ENCODE measurements at places on chromosomes 16 and 17.
A peak's percentile ranks its signal among the peaks of the same experiment; 100 is the strongest.

DNA sequence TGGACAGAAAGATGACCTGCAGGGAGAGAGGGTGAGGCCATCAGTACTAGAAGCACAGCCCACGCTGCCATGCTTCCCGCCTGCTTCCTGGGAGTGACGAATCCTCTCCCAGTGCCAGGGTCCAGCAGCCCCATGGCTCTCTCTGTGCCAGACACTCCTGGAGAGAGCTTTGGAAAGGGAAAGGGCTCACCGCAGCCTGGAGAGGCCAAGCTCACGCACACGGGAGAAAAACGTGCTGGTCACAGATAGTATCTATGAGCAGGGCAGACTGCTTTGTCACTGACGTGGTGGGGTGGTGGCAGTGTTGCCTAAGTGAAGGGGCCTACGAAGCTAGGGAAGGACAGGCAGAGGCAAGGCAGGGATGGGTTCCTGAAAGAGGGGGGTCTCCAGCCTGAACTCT, 5.4 kb downstream of the WBP2 start:
- H3K27me3 ChIP-seq: no peaks in the 10 kb centered on the region
- no peak for DNase-seq
- no peak overlapping the region for H3K4me3 ChIP-seq
- peaks cover 41% of the 10 kb centered on the region for H3K4me1 ChIP-seq
- H3K27ac ChIP-seq: no peak overlapping the region

DNA sequence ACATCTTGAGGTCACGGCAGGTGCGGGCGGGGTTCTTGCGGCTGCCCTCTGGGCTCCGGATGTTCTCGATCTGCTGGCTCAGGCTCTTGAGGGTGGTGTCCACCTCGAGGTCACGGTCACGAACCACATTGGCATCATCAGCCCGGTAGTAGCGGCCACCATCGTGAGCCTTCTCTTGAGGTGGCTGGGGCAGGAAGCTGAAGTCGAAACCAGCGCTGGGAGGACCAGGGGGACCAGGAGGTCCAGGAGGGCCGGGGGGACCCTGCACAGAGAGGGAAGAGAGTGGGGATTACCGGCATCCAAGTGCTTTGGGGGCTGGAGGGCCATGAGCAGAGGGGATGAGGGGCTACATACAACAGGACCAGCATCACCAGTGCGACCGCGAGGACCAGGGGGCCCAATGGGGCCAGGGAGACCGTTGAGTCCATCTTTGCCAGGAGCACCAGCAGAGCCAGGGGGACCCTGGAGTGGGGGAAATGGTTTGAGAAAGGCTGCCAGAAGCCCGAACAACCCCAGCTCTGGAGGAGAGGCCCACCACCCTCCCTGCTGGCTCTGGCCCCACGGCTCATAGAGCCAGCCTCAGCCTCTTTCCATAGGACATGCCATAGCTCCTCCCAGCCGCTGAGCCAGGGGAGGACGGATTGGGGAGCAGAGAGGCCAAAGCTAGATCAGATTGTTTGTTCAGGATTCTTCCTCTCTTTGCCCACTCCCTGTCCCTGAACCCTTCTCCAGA, 14.6 kb downstream of the COL1A1 start:
- no peak overlapping the region for H3K27ac ChIP-seq
- H3K4me1 ChIP-seq: peaks cover 18% of the 10 kb centered on the region
- H3K36me3 ChIP-seq: no peaks in the 10 kb centered on the region

DNA sequence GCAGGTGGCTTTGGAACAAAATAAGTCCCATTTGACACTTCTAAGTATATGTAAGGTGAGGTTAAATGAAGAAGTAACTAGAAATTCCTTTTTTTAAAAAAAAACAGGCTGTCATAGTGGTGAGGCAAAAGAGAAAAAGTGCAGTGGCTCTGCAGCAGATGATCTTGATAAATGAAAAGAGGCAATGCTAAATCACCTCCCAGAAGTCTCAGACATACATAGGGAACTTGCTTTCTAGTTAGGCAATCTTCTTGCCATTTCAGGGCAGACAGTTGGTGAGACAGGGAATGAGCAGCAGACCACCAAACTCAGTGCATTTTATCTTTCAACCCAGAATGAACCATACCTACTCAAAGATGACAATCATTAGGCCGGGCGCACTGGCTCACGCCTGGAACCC, 90.8 kb downstream of the MYO1D start:
- no peak for DNase-seq
- H3K36me3 ChIP-seq: no peaks in the 10 kb centered on the region
- H3K27ac ChIP-seq: no peak overlapping the region

GRCh38 chr16:50933262-50933661, 191.4 kb downstream of the CYLD start:
- H3K4me1 ChIP-seq: no peaks in the 10 kb centered on the region
- H3K36me3 ChIP-seq: no peaks in the 10 kb centered on the region
- DNase-seq: no peak
- H3K4me3 ChIP-seq: no peak overlapping the region

- peaks cover 7% of the 10 kb centered on the region for H3K4me1 ChIP-seq
- no peak for DNase-seq
- H3K36me3 ChIP-seq: no peaks in the 10 kb centered on the region
- H3K4me3 ChIP-seq: no peak overlapping the region
Measured at GRCh38 chr17:45129426-45129939, 2.8 kb downstream of the PLCD3 start.

DNA sequence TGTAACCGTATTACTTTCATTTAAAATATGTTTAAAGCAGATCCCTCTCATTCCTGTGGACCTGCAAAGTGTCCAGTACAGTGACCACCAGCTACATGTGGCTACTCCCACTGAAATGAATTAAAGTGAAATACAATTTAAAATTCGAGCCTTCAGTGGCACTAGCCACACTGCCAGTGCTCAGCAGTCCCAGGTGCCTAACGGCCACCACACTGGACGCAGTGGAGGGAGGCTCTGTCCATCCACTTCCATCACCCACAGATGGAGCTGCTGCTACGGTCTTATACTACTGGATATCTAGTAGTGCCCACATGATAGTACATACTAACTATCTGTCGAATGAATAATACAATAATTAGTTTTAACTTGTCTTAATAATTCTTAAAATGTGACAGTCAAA, 2.3 kb upstream of the CBX2 start:
- no peak overlapping the region for H3K4me3 ChIP-seq
- no peak overlapping the region for H3K27ac ChIP-seq
- H3K27me3 ChIP-seq: peaks cover 64% of the 10 kb centered on the region
- no peak for DNase-seq

DNA sequence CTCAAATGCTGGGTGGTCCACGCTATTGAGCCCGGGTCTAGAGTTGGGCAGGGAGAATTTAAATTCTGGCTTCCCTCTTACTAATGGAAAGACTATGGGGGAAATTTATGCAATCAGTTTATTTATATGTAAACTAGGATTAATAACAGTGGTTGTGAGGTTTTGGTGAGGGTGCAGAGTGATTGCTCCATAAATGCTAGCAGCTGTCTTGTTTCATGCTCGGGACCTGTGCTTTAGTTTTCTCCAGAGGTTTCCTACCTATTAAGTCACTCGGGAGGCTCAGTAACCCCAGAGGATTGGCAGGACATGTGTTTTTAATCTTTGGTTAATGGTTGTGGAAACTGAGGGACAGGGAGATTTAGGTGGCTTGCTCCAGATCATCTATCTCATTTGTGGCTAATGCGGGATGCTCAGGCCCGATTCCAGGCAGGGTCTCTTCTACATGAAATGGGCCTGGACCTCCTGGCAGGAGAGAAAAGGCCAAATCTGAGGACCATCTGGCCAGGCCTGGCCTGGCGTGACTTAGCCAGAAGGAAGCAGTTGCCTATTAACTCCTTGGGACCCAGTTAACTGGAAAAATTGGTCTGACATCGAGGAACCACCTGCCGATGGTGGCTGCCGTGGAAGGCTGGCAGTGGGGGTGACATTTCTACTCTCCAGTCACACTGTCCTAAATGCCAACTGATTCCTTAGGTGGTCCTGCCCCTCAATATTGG, 2.1 kb downstream of the PRCD start:
- peaks cover 3% of the 10 kb centered on the region for H3K4me1 ChIP-seq
- no peak for DNase-seq
- H3K4me3 ChIP-seq: no peak overlapping the region

DNA sequence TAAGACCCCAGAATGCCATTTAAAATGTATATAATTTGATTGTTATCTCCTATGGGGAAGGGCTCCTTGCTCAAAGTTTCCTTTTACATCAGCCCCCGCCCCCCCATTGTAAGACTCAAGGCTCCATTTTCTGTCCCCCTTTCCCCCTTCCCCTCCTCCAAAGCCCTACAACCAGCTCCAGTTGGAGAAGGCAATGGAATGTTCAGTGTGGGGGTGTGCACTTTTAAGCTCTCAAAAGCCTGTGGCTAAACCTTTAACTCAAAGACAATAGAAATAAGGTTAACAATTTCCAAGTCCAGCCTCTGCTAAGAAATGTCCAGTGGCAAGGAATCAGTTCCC, 114.7 kb downstream of the NOG start:
- H3K4me1 ChIP-seq: no peaks in the 10 kb centered on the region
- H3K27ac ChIP-seq: no peak overlapping the region
- no peaks in the 10 kb centered on the region for H3K36me3 ChIP-seq
- DNase-seq: no peak
- H3K27me3 ChIP-seq: peaks cover 15% of the 10 kb centered on the region
- no peak overlapping the region for H3K4me3 ChIP-seq

DNA sequence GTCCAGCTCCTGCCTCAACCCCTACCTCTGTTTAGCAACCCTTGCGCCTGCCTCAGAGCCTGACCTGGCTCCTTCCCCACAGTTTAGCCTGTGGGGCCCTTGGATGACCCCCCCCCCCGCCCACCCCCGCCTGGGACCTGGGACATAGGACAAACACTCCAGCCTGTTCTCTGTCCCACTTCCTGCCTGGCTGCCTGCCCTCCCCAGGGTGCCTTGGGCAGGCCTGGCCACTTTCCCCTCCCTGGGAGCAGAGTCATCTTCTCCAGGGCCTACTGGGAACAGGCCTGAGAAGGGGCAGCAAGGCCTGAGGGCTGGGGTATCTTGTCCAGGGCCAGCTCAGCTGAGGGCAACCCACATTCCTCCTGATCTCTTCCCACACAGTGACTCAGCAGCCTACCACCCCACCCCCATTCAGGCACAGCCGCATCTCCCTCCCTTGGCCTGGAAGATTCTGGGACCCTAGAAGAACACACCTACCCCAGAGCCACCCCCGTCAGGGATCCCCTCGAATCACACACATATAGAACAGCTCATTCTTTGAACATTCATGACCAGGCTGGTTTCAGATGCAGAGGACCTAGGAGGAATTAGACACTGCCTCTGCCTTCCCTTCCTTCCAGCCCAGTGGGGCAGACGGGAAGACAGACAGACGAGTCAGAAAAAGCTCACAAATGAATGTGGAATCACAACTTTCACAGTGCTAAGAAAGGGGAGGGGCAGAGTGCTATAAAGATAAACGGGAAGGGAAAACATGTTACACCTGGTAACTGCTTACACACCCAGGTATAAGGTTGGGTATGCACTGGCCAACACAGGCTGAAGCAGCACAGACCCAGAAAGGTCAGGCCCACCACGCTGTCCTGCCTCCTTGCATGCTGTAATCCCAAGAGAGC, 6.0 kb downstream of the FHOD1 start:
- H3K4me3 ChIP-seq: no peak overlapping the region
- H3K27me3 ChIP-seq: no peaks in the 10 kb centered on the region
- peak overlapping the region; percentile 38 for H3K27ac ChIP-seq
- no peak for DNase-seq
- H3K4me1 ChIP-seq: peaks cover 71% of the 10 kb centered on the region
- peaks cover 39% of the 10 kb centered on the region for H3K36me3 ChIP-seq

DNA sequence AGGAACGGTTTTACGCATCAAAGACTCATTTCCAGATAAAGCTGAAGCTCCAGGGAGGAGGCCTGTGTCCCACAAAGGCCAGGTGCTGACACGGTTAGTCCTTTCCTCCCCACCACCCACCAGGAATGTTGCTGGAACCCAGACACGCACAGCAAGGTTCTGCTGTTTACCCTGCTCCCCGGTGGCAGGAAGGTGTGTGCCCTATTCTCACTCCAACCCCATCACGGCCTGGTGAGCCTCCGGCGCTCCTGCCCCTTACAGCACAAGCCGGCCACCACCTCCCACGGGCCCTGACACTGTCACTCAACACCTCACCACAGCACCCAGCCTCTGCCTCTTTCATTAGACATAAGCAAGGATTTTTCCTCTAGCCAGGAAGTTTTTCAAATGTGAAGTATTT, 47.8 kb downstream of the ANKRD11 start:
- no peak for DNase-seq
- peaks cover 26% of the 10 kb centered on the region for H3K36me3 ChIP-seq
- H3K27me3 ChIP-seq: no peaks in the 10 kb centered on the region
- H3K27ac ChIP-seq: peak overlapping the region; percentile 40
- no peak overlapping the region for H3K4me3 ChIP-seq

- H3K4me1 ChIP-seq: no peaks in the 10 kb centered on the region
- H3K36me3 ChIP-seq: no peaks in the 10 kb centered on the region
- no peak for DNase-seq
- no peaks in the 10 kb centered on the region for H3K27me3 ChIP-seq
- no peak overlapping the region for H3K27ac ChIP-seq
Measured at GRCh38 chr16:85084841-85085510, 27.3 kb downstream of the CIBAR2 start.

DNA sequence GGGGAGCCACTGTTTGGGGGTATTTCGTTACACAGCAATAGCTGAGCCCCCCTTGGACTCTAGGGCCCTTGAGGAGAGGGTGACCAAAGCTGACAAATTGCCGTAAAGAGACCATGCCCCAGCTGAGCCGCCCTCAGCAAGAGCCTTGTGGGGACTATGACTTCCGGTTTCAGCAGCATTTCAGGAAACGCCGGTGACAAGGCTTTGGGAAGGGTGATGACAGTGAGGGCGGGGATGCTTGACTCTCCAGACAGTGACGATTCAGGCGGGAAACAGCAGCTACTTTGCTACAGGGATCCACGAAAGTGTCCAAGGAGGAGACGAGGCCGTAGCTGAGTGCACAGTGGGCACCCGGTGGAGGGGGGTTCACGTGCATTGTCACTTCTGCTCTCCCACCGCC, 360.8 kb downstream of the C16orf95 start:
- H3K4me3 ChIP-seq: no peak overlapping the region
- DNase-seq: no peak
- peaks cover 2% of the 10 kb centered on the region for H3K4me1 ChIP-seq

DNA sequence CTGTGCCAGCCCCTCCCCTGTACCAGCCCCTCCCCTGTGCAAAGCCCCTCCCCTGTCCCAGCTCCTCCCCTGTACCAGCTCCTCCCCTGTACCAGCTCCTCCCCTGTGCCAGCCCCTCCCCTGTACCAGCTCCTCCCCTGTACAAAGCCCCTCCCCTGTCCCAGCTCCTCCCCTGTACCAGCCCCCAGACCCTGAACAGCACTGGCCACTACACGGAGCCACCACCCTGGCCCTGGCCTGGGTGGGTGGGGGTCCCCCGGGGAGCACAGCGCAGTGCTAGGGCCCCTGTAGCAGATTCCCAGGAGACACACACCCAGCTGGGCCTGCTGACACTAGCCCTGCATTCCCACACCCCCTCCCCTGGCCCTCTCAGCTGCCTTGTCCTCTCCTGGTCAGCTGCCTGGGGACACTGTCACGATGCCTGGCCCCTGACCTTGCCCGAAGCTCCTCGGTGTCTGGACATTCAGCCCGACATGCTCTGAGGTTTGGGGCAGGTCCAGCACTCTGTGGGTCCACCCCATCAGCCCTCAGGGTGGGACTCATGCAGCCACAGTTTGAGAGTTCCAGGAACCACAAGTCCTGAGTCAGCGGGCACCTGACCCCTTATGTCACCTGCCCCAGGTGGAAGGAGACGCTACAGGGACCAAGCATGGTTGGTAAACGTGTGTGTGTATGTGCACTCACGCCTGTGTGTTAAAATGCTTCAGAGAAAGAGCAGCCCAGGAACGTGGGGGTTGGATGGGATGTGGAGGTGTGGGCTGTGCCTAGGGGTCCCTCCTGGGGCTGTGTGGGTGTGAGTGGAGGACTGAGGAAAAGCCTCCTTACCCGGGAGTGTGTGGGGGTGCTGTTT, 114.2 kb downstream of the METRNL start:
- H3K27ac ChIP-seq: no peak overlapping the region
- H3K4me1 ChIP-seq: peaks cover 35% of the 10 kb centered on the region
- no peak for DNase-seq
- H3K36me3 ChIP-seq: no peaks in the 10 kb centered on the region
